Amniotic stem cell (primary cell): ENCODE measurements at places on chromosomes 16 and 17.
A peak's percentile ranks its signal among the peaks of the same experiment; 100 is the strongest.

- no peak for DNase-seq
Observed at GRCh38 chr16:56483394-56483793, 32.0 kb downstream of the OGFOD1 start.

GRCh38 chr17:79990051-79990592 is 45.5 kb downstream of the TBC1D16 start:
- DNase-seq = no peak

GRCh38 chr17:68310152-68310551 is 18.9 kb downstream of the ARSG start:
- no peak for DNase-seq

GRCh38 chr16:2838928-2839327 is 8.8 kb downstream of the ZG16B start:
- peak; percentile 72 for DNase-seq

- no peak for DNase-seq
Observed at GRCh38 chr16:52812678-52813556, 239.8 kb downstream of the CHD9NB start.

DNA sequence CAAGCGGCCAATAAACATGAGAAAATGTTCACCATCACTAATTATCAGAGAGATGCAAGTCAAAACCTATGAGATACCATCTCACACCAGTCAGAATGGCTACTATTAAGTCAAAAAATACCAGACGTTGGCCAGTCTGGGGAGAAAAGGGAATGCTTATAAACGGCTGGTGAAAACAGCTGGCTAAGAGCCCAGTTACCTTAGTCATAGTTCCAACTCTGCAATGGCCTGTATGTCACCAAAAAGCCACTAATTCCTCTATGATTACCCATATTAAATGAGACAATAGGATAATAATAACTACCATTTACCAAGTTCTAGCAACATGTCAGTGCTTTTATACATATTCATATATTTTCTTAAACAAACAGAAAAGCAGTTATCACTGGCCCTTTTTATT is 42.9 kb upstream of the CDRT4 start:
- no peak for DNase-seq
